Prostate gland (tissue), 2 donors: ENCODE measurements at places on chromosomes 6 and 20.
A peak's percentile ranks its signal among the peaks of the same experiment; 100 is the strongest.

- no peak for DNase-seq
Observed at GRCh38 chr6:16146028-16146427, 17.1 kb downstream of the MYLIP start.

DNA sequence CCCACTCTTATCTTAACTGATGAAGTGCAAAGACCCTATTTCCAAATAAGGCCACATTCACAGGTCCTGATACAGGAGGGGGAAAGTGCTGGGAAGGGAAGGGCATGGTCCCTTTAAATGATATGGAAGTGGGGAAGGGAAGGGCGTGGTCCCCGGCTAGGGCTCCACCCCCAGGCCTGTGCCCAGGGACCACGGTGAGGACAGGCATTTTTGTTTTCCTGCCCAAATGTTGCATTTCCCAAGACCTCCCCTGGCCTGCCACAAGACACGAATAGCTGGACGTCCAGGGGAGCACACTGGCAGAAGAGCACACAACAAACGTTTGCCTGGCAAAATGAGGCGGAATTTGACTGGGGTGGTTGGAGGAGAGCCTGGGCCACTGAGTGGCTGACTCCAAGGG, 16.1 kb upstream of the HFE start:
- no peak for DNase-seq

- no peak for DNase-seq
Observed at GRCh38 chr6:136147342-136147741, 102.8 kb downstream of the MTFR2 start.

- DNase-seq: no peak
Observed at GRCh38 chr6:160690458-160690857, 11.6 kb upstream of the PLG start.

- no peak for DNase-seq
Observed at GRCh38 chr6:65999288-65999791, 292.3 kb upstream of the EYS start.

DNA sequence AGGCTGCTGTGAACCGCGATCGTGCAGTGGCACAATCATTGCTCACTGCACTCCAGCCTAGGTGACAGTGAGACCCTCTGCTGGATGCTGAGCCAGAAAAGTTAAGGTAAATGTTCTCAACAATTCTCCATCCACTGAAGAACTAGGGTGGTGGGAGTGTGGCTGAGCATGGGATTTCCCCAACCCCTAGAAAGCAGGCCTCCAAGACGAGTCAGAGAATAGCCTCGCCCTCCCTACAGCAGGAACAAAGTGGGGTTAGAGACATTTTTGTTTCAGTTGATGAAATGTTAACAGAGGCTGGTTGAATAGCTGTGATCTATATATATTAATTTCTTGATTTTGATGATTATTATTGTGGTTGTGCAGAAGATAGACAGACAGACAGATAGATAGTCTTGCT, 6.1 kb upstream of the ALDH8A1 start:
- DNase-seq: no peak

DNA sequence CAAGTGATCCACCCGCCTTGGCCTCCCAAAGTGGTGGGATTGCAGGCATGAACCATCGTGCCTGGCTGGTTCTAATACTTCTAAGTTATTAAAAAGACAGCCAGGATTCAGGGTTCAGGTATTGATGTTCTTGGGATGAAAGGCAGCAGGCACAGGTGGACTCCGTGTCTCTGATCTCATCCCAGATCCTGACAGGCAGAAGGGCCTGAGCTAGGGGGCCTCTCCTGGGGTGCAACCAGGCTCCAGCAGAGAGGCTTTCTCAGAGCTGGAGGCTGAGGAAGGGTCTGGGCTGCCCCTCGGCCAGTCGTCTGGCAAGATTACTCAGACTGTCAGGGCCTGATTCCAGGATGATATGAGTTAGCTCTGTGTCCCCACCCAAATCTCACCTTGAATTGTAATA, 106.3 kb downstream of the SCML4 start:
- no peak for DNase-seq

DNA sequence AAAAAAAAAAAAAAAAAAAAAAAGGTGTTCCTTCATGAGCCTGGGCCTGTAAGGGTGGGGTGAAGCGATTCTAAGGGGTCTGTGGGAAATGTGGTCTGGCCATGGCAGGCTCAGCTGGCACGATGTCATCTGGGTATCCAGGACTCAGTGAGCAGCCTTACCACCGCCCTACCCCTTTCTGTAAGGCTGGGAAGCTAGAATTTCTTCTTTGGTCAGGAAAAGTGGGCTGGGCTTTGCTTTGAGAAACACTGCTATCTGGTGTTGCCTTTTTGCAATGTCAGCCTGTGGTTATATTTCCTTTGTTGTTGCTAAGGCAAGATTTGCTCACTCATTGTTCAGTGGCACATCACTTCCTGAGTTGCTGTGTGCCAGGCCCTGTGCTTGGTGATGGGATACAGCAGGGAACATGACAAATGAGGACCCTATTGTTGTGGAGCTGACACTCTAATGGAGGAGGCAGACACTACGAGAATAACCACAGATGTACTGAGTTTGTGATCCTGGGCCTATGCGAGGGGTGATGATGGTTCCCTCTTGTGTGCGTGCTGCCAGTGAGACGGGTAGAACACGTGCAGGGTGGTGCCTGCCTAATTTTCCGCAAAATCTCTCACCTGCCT, 45.9 kb upstream of the ZNFX1 start:
- peak; percentile 40 for DNase-seq
